ENCODE measurements at places on chromosomes 7 and 10.

DNA sequence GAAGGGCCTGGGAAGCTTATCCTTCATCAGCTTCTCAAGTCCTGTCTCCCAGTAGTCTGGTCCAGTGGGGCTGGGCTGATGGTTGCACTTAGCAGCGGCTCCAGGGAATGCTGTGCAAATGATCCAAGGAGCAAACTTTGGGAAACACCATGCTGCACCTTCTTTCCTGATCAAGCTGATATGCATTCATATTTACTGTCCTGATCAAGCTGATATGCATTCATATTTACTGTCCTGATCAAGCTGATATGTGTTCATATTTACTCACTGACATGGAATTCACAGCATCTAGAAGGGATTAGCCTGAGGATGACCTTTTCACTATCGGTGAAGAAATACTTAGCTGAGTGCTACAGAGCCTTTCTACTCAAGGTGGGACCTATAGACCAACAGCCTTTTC, 330.7 kb downstream of the BMPER start:
- no peak for DNase-seq

- DNase-seq: no peak
Observed at GRCh38 chr10:8130973-8131911, 76.8 kb downstream of the GATA3 start.

DNA sequence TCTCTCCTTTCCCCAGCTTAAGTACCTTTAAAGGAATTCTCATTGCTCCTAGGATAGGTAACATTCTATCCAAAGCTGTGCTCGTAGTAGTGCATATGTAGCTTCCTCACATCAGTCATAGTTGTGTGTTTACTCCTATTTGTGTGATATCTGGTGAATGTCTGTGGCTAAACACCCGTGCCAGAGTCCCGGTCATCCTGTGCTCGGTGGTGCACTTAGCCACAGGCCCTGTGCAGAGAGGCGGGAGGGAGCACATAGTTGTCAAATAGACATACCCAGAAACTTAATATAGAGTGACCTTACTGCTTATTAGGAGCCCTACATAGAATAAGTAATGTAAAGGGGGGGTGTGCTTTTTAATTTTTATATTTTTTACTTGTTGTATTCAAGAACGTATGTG, 76.6 kb downstream of the RBM33 start:
- DNase-seq: no peak

DNA sequence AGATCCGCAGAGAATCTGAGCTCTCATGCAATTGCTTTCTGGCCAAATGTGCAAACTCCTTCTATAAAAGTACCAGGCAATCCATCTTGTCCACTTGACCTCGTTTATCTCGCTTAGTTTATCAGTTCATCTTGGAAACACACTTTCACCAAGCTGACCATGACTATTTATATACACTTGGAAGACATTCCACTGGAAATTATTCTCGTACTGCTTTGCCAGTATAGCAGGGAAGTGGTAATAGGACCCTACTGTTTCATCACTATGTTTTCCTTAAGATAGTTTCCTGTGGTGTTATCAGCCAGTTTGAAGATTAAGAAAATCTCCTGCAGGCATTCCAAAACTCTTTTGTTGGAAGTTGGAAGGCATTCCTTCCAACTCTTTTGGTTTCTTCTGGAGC, 115.3 kb upstream of the FAM171A1 start:
- DNase-seq: no peak

- no peak for DNase-seq
Observed at GRCh38 chr7:77907281-77907680, 108.7 kb downstream of the PHTF2 start.

- DNase-seq: no peak
Observed at GRCh38 chr7:155785536-155785935, 26.7 kb downstream of the SHH start.

DNA sequence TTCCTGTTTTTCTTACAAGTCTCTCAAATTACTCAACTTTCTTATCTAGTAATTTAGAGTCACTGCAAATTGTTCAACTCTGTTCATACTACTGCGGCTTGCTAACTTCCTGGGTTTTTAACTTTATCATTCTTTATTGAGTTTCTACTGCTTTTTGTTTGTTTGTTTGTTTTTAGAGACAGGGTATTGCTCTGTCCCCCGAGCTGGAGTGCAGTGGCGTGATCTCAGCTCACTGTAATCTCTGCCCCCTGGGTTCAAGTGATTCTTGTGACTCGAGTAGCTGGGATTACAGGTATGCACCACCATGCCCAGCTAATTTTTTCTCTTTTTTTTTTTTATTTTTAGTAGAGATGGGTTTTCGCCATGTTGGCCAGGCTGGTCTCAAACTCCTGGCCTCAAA, 182.9 kb downstream of the TSPAN12 start:
- no peak for DNase-seq

All from stimulated activated CD4-positive, alpha-beta T cell treated with anti-CD3 and anti-CD28 coated beads, Interleukin-1b, Interleukin-23, amount 100 ng/mL, for 1 hour (primary cell).